ENCODE measurements at places on chromosomes 7 and 10.
A peak's percentile ranks its signal among the peaks of the same experiment; 100 is the strongest.

- DNase-seq = no peak
Measured at GRCh38 chr7:111758332-111758731, 196.0 kb upstream of the IMMP2L start.

- DNase-seq = peak; percentile 45
Measured at GRCh38 chr10:25130906-25131305, 43.9 kb upstream of the GPR158 start.

DNA sequence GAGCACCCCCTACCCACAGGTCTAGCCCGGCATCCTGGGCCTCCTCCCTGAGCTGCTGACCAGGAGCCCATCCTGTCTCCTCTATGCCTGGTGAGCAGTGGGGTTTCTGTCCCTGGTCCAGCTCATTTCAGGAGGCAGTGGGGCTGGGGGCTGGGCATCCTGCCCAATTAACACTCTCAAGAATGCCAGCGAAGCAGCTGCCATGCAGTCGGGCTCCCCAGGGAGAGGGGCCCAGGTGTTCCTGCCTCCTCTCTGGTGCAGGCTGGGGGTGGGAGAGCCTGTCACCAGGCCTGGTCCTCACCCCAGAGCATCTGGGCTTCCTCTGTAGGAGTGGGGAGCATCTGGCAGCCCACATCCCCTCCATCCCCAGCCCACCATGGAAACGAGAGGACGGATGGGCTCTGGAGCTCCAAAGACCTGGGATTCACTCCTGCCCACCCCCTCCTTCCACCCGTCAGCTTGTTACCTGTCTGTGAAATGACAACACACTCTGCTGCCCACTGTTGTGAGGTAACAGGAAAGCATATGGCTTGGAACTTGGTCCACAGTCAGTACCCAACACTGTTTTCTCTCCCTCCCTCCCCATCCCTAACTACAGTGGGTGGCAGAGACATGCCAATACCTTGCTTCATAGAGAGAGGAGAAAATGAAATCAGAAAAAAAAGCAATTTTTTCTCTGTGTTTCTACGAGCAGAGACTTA lies 69.1 kb downstream of the SLIT1 start:
- no peak for DNase-seq

- DNase-seq = peak; percentile 31
Measured at GRCh38 chr7:130872756-130873448, 138.9 kb upstream of the KLF14 start.

GRCh38 chr7:77426521-77427051 lies 10.4 kb upstream of the GSAP start:
- DNase-seq = peak; percentile 71

GRCh38 chr7:3897430-3898372 lies 596.6 kb downstream of the SDK1 start:
- peak; percentile 63 for DNase-seq

Data from cardiac fibroblast (primary cell).